ENCODE measurements at places on chromosomes 2 and 18.

- DNase-seq = no peak
Observed at GRCh38 chr2:80026040-80026729, 278.4 kb downstream of the LRRTM1 start.

- no peak for DNase-seq
Observed at GRCh38 chr2:236969767-236970655, 115.7 kb upstream of the COPS8 start.

- DNase-seq = no peak
Observed at GRCh38 chr2:106107509-106108131, 86.5 kb downstream of the UXS1 start.

GRCh38 chr2:62586981-62587380 lies 81.0 kb upstream of the TMEM17 start:
- DNase-seq = no peak

- DNase-seq = no peak
Observed at GRCh38 chr2:224833986-224834385, 117.8 kb upstream of the CCDC195 start.

- no peak for DNase-seq
Observed at GRCh38 chr2:192579965-192580700, 385.4 kb upstream of the TMEFF2 start.

DNA sequence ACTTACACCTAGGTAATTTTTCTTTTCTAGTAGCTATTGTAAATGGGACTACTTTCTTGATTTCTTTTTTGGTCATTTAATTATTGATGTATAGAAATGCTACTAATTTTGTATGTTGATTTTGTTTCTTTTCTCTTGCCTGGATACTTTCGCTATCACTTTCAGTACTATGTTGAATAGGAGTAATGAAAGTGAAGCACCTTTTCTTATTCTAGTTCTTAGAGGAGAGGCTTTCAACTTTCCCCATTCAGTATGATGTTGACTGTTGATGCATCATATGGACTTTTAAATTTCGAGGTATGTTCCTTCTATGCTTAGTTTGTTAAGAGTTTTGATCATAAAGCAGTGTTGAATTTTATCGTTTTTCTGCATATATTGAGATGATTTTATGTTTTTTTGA lies 142.5 kb downstream of the CDH19 start:
- no peak for DNase-seq

GRCh38 chr18:55550471-55550870 lies 37.5 kb downstream of the TCF4 start:
- no peak for DNase-seq

DNA sequence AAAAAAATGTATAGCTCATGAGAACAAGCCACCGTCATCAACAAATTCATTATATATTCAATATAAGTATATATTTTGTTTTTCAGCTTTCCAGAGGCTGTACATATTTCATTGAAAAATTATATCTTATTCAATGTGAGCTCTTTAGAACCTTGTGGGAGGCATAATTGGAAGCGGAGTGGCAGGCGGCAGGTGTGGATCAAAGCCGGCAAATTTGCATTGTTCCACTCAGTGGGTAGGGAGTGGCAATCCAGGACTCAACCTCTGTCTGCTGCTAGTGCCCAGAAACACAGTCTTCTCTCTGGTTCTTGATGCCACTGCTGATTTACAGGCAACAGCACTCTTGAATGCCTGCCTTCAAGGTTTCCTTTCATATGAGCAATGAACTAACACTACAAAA lies 46.9 kb downstream of the GCA start:
- DNase-seq = no peak

DNA sequence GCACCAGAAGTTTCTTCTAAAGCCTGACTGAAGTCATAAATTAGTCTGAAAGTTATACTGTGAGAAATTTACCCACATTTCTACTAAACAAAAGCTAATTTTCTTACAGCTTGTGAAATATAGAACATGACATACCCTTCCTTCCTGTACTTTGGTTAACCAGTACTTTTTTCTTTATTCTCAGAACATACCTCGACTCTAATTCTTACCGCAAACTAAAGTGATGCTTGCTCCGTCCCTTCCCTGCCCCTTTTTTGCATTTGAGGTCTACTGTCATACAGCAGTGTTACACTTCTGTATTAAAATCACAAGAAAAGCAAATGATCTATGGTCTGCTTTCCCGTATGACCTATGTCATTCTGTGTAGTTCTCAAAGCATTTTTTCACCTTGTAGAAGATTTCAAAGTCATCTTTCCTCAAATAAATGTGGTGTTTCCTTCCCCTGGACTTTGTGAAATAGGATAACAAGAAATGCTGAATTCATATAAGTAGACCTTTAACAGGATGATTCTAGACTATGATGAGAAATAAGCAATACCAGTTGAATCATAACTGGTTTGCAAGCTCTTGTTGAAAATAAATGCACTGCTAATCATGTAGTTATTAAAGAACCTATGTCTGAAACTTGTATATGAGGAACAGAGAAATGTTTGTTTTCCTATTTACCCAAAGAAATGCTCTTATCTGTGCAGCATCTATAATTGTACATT lies 30.4 kb downstream of the CYTIP start:
- DNase-seq = no peak

- DNase-seq = no peak
Observed at GRCh38 chr2:239905306-239905705, 119.8 kb downstream of the NDUFA10 start.

GRCh38 chr18:23956483-23956882 lies 58.1 kb upstream of the TTC39C start:
- no peak for DNase-seq

- no peak for DNase-seq
Observed at GRCh38 chr2:43194121-43194869, 32.1 kb downstream of the ZFP36L2 start.

GRCh38 chr2:181902625-181903024 lies 11.1 kb downstream of the ITPRID2 start:
- no peak for DNase-seq

GRCh38 chr18:59032308-59032707 lies 107.4 kb upstream of the SEC11C start:
- DNase-seq = no peak

DNA sequence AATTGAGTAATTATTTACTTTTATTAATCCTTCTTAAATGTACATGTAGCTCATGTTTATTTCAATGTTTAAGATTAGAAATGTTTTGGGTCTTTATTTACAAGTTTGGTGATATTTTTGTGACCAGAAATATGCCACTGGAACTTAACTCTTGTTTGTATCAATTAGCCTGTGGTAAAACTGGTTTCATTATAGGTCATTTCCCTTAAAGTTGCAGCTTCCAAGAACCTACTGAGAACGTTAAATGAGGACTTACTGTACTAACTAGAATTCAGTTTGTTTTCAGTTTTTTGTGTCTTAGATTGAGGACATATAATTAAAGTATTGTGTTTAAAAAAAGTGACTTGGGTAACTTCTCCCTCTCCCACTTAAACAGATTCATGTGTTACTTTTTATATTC lies 4.3 kb downstream of the TYW5 start:
- no peak for DNase-seq

DNA sequence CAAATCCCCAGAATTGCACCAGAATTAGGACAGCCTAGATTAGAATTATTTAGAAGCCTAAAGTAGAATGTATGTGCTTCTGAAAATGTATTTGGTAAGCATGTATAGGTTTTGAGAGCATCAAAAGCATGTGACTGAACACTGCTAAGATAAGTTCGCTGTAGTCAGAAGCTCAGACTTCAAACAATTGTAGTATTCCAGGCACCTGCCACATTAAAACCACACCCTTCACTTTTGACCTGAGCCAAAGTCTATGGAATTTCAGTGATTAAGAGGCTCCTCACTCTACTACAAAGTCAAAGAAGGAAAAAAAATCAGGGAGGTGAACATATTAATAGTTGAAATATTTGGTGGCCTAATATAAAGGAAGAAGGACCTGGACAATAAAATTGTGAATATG lies 8.2 kb downstream of the KCNJ3 start:
- DNase-seq = no peak

GRCh38 chr2:47162780-47163179 lies 7.7 kb upstream of the STPG4 start:
- no peak for DNase-seq

DNA sequence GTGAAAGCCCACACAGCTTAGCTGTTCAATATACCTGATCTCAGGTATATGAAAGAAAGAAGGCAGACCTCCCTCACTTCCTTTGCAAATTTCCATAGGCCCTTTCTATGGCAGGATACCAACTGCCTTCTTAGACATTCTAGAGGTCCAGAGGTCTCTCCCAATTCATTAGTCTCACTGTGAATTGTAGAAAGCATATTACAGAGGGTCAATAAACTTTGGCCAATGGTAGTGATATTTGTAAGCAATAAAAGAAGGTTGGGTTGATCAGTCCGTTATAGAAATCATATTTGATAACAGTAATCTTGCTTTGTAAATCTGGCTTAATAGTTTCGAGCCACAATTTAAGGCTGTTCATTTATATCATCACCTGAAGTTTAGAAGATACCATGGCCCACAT lies 50.7 kb upstream of the ATP8B1 start:
- DNase-seq = no peak

DNA sequence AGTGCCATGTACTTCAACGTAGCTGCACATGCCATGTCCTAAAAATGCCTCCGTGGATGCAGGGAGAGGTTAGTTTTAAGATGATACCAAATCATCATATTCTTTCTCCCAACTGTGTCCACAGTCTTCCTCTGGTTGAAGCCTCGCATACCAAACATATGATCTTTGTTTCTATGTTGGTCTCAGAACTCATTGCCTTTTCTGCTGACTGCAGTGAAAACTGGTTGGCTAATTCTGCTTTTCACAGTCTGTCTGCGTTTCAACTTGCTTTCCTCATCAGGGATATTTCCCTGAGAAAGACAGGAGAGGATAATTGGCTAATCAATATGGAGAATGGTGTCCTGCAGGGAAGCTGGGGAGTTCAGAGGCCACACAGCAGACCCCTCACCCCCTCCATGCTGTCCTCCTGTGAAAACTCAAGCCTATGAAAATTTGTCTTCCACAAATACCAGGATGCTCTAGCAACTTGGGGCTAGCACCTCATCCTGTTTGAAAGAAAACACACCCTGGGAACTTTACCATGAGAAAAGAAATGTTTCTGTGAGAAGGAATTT lies 192.2 kb upstream of the PXDN start:
- no peak for DNase-seq

DNA sequence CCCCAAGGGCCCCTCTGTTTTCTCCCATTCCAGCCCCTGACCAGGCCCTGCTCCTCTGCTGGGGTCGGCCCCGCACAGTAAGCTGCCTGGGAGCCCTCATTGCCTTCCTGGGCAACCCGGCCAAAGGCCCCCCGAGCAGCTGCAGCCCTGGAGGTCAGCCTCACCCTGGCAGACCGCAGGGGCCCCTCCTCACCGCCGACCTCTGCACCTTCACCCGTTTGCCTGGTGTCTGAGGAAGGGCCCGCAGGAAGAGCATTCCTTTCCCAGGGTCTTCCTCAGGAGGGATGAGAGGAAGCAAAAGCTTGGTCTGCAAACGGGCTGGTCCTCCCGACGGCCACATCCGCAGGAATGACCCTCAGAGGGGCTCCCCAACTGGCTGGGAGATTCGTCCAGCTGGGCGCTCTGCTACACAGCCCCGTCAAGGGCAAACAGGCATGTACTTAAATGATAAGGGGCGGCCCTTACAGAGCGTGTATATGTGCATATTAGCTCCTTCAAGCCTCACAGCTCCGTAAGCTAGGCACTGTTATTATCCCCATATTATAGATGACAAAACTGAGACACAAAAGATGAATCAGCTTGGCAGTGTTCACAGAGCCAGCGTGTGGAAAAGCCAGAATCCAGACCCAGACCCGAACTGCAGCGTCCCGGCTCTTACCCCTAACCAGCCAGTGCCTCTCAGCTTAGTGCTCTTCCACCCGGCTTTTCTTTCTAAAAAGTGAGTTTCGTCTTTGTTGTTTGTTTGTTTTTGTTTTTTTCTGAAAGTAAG lies 52.8 kb downstream of the SLC4A1AP start:
- DNase-seq = no peak

DNA sequence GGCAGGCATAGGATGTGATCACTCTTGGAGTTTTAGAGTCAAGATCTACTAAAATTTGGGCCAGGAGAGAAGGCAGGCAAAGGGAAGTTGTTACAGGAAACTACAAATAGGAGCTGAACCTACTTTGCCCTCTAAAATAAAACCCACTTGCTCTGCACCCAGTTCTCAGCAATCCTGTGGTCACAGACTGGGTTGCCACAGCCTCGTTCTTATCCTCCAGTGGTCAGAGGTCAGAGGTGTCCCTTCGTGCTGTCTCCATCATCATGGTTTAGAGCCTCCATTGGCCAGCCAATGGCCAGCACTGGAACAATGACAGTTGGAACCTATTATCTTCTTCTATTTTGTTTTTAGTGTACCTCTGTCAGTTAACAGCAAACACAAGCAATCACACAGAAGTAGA lies 90.7 kb upstream of the TNP1 start:
- DNase-seq = no peak

GRCh38 chr2:122451040-122451439 lies 695.6 kb downstream of the TSN start:
- no peak for DNase-seq

GRCh38 chr18:8107426-8107825 lies 501.8 kb upstream of the RAB12 start:
- no peak for DNase-seq

DNA sequence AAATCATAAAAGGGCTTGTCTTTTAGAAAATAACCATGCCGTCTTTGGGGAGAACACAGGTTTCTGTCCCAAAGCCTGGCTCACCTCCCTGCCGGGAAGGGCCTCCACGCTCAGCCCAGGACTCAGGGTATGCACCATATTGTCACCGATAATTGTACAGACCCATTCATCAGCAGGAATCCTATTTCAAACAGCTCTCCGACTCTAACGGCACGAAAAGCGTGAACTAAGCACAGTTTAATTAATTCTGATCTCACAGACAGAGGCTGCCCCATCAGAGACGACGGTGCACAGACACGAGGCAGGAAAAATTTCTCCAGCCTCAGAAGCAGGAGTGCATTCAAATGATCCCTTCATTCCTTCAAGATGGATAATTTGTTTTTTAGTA lies 276.2 kb downstream of the MYCN start:
- DNase-seq = no peak

- no peak for DNase-seq
Observed at GRCh38 chr18:45376193-45376592, 239.1 kb upstream of the SLC14A2 start.

DNA sequence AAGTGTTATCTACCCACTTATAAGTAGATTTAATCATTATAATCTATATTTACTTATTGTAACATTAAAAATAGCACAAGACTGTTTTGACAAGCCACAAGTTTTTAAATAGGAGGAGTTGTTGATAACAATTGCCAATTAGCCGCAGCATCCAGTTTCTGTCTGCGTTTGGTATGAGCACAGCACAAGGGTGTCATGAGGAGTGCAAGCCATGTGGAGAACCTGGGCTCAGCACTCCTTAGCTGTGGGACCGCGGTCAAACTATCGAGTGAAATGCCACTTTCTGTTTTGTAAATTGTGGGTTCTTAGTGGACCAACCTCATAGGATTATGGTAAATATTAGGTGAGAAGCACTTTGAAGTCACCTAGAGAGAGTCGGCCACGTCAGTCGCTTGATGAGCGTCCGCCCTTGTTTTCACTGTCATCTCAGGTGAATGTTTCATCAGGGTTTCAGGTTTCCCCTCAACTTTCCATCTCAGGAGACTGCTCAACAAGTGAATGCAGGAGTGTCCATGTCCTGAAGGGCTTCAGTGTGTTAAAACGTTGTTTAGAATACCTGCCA lies 294.5 kb downstream of the ZNF407 start:
- no peak for DNase-seq

GRCh38 chr2:229856413-229856812 lies 65.4 kb downstream of the TRIP12 start:
- DNase-seq = no peak

All from activated naive CD8-positive, alpha-beta T cell treated with anti-CD3 and anti-CD28 coated beads, Interleukin-2, amount 50 U/mL, for 16 hours (primary cell).